ENCODE measurements at places on chromosomes 7 and 10.

GRCh38 chr10:117078168-117078837 is 59.8 kb downstream of the VAX1 start:
- DNase-seq = no peak

DNA sequence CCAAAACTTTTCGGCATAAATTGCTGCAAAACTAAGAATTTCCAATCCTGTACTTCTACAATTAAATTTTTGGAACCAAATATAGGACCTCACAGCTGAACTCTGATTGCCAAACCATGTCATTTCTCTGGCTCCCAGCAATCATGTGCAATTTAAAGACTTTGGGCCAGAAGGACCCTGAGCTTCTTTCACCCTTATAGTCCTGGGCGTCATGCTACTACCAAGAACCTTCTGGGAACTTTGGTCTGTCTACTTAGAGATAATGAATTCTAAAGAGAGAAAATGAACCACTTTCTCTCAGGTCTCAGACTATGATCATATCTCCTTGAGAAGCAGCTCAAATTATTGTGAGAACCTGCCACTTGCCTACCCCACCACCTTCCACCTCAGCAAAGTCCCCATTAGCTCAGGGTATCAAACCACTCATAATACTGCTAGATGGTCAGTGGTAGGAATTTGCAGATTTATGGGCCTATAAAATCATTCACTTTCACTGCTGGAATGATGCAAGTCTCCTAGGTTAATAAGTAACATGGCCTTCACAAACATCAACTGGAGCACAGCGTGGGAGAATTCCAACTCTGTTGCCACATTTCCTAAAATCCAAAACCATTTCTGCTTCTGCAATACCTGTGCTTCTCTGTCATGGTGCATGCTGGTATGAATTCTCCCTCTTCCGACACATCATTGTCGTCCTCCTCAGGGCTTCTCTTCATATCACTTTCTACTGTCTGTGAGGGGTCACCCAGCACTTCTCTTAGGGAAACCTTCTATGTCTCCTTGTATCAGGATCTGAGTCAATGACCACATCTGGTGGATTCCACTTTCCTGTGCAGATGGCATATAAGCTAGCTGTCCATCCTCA is 6.6 kb upstream of the WDR91 start:
- no peak for DNase-seq

- DNase-seq = no peak
These were observed 78.7 kb downstream of the PRLHR start for GRCh38 chr10:118516716-118517115.

DNA sequence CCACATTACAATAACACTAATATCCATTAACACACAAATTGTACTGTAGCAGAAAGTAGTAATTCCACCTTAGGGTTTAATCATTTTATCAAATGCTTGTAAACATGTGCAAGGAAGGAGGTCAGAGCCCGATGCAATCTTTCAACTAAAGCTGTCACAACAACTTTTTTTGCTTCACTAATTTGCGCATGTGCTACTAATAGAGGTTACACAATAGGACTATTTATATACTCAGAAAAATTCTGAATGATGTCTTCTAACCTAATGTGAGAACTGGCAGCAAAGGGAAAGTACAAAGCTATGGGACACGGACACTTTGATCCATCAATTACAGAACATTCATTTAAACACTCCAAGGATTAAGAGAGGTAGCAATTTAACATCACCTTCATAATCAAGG is 244.4 kb downstream of the CHCHD3 start:
- DNase-seq = no peak

DNA sequence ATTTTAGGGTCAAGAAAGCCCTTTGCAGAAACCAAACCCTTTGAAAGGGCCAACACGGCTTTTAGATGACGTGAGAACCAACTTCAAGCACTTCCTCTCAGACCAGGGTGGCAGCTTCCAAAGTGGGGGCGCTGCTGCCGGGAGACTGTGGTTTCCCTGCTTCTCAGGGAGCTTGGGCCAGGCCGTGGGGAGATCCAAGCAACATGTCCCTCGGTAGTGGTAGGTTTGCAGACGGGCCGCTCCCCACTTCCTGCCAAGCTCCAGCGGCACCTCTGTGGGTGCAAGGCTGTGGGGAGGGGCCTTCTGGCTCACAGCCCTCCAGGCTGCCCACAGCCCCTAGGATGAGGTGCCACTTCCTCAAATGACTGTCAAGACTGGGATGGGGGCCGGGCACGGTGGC is 132.4 kb downstream of the FAM53B start:
- DNase-seq = no peak

DNA sequence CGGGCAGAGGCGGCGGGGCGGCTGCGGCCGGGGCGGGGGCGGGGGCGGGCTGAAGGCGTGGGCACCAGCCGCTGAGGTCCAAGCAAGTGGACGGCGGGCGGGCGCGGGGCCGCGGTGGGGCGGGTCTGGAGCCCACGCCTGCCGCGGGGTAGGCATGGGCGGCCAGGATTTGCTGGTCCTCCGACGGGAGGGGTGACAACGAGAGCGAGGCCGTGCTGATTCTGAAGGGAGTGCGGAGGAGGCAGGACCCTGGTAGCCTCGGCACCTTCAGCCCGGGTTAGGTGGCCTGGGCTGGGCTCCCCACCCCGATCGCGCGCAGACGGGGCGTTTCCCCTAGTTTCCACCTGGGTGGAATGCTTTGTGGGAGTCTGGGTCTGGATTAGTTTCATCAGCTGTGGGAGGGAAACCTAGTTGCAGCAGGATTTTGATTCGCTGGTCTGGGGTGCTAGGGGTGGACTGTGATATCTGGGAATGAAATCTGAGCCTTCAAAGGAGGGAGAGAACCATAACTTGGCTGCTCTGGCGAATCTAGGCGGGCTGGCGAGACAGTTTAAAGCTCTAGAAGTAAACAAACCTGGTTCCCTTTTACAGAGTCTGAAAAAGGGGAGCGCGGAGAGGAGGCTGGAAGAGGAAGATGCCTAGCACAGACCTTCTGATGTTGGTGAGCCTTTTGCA is 609 bp downstream of the SGPL1 start:
- no peak for DNase-seq

- DNase-seq = peak; percentile 15
These were observed at the start of gene GLRX3 for GRCh38 chr10:130136226-130137089. Gene GLRX3 (plus strand): TSS chr10:130136391. CDS start chr10:130136421, 30 bp downstream.

DNA sequence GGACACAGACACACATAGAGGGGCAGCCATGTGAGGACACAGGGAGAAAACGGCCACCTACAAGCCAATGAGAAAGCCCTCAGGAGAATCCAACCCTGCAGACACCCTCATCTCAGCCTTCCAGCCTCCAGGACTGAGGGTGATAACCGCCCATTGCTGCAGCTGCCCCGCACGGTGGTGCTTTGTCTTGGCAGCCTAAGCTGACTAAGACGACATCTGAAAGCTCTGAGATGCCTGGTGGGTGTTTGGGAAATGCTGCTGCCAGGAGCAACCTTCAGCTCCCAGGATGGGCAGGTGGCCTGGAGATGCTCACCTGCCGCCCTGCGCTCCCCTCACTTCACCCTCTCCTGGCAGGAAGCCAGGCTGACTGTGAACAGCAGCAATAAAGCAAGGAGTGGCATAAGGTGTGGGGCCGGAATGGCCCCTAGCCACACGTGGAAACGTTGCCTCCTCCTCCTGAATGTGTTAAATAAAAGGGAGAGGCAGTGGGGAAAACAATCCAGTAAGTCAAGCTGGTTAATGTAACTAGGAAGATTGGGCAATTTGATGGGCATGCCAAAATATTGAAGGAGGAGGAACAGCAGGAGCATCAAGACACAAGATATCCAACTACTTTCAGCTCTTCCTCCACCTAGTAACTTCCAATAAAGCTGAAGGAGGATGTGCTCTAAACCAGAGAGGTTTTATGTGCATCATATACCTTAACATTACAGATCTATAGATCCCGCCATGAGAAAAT is 121.5 kb downstream of the TNS3 start:
- DNase-seq = no peak

DNA sequence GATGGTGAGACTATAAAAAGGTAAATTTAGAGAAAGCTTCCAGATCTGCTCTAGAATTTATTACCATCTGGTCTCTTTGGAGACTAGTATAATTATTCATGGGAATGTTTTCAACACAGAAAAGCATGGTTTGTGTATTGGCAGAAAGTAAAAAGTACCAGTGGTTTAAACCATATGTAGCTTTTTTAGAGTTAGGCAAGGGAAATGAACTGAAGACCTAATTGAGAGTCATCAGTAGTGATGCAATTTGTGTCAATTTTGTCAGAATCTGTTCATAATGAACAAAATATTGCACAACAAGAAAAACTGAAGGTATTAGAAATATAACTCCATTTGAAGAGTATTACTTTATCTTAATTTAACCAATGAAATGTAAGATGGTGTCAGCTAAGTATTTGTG is 181.4 kb downstream of the ADK start:
- no peak for DNase-seq

GRCh38 chr7:125670926-125671572 is 741.4 kb upstream of the POT1 start:
- no peak for DNase-seq

- no peak for DNase-seq
These were observed 26.5 kb downstream of the DNAJB12 start for GRCh38 chr10:72328045-72328828.

DNA sequence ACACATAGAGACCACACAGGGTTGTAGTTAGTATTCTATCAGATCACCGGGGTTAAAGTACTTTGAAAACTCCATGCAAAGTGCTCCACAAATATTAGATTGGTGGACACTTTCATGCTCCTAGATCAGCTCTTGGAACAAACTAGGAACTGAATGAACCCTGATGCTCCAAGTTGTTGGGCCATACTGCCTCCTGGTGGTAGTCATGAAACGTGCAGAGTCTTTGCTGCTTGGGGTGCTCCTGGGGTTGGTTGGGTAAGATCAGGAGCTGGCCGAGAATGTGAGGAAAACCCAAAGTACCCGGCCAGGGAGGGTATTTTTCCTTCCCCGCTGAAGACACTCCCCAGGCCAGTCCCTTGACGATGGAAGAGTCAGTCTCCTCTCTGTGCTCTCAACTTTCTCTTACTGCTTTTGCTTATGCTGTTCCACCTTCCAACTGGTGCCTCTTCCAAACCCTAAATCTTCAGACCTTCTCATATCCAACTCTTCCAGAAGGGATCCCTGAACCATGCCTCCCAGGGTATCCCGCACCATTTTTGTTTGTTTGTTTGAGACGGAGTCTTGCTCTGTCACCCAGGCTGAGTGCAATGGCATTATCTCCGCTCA is 918 bp upstream of the RPEL1 start:
- no peak for DNase-seq

DNA sequence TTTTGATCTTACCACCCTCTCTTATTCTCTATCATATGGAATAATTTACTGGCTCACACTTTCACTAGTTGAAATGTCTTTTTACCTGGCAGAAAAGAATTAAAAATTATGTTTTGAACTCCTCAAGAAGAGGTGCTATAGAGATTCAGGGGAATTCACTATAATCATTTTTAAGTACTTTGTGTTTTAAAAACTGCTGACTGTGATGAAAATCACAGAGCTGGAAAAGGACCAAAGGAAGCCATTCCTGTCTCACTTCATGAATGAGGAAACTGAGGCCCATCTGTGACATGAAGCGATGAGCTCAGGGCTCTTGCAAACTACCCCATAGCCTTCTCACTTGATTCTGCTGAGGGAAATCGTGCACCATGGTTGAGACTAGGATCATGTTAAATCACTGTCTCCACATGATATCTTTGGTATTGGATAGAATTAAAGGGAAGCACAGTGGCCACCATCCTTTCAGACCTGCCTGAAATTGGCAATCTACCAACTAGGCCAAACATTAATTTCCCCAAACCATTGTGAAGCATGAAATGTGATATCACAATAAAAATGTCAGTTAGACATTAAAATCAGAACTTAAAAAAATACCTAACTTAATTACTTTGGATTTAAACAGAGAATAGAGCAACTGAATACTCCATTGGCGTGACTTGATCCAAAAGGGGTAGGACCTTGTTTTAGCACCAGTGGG is 141.0 kb downstream of the FZD1 start:
- DNase-seq = no peak

DNA sequence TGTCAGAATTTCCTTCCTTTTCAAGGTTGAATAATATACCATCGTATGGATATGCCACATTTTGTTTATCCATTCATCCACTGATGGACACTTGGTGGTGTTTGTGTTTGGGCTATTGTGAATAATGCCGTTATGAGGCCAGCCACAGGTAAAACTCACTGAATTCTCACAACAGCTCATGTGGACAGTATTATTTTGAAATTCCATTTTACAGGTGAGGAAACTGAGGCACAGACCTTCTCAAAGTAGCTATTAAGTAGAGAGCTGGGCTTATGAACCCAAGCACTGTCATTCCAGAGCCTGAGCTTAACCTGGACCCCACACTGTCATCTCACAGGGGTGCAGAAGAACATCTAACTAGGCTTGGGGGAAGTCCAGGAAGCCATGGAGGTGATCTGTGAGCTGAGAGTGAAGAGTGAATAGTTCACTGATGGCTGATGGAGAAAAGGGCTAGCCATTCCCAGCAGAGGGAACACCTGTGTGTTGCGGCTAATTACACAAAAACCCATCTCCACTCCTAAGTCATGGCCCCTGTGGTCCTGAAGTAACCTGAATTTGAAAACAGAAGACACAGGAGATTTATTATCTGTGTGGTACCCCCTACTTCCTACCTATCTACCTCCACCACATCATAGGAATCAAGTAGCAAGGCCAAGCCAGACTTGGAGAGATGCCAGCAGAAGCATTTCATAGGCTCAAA is 8.7 kb downstream of the INMT start:
- no peak for DNase-seq

DNA sequence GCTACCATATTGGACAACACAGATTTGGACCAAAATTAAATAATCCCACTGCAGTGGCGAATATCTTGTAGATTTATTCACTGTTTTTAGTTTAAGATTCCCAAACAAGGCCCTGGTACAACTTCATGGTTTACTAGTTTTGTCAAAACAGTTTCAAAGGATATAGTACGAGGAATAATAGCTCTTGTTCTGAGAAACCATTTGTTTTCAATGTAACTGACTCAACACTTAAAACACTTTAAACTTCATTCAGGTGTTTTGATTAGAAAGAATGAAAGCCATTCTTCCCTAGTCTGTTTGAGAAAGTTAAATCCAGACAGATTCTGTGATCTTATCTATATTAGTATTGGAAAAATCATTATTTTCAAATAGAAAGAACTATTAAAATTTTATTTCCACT is 276.4 kb upstream of the MKLN1 start:
- no peak for DNase-seq

DNA sequence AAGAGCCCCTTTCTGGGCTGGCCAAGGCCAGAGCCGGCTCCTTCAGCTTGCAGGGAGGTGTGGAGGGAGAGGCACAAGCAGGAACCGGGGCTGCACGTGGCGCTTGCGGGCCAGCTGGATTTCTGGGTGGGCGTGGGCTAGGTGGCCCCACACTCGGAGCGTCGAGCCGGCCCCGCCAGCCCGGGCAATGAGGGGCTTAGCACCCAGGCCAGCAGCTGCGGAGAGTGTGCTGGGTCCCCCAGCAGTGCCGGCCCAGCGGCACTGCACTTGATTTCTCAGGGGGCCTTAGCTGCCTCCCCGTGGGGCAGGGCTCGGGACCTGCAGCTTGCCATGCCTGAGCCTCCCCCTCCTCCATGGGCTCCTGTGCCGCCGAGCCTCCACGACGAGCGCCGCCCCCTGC is 48.1 kb downstream of the SH2D4B start:
- DNase-seq = no peak

- no peak for DNase-seq
These were observed 3.5 kb downstream of the UNCX start for GRCh38 chr7:1236132-1236661.

GRCh38 chr10:114791768-114792167 is 29.8 kb upstream of the FHIP2A start:
- DNase-seq = no peak

GRCh38 chr10:133372507-133372906 is 647 bp downstream of the ECHS1 start:
- DNase-seq = no peak

Measured in cerebellar nuclear complex (tissue), 1 donor.